ENCODE measurements at places on chromosomes 4 and X. TPM values are rescaled to one million over a fixed set of nuclear protein-coding genes. Genes with fewer than 3 reads are reported as not detected.

LRIT3 gene
- 0.37 TPM for polyA plus RNA-seq

MAGEC3 gene
- 0.78 TPM for polyA plus RNA-seq

TRIM61 gene
- 5.1 TPM for polyA plus RNA-seq

DNA sequence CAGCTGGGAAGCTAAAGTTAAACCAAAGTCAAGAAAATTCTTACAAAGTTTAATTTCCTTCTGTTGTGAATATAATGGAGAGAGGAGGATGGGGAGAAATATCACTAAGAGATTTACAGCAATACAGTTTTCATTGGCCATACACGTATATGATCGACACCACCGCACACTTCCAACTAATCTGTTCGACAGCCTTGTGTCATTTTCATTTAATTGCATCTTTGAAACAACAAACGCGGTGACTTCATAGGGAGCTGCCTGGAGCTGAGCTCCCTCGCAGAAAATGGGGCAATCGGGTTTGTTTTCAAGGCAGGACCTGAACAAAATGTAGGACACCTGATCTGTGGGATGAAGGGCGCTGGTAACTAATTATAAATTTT lies 1.3 kb downstream of the PTPN13 start:
- no peak for DNase-seq

DNA sequence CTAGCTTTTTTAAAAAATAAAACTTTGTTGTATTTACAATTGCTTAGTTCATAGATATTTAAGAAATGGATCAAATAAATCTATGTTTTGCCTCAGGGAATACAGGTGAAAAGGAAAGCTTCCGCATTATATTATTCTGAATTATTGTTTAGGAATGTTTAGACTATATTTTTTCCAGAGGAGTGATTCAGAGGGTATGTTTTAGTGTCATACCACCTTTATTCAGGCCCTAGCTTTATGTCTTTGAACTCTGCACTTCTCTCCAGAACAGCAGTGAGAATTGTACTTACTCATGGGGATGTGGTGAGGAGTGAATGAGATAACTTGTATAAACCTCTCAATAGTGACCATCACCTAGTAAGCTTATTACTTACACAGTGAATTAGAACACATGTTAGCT lies 14.0 kb downstream of the SLIT2 start:
- DNase-seq: no peak

DNA sequence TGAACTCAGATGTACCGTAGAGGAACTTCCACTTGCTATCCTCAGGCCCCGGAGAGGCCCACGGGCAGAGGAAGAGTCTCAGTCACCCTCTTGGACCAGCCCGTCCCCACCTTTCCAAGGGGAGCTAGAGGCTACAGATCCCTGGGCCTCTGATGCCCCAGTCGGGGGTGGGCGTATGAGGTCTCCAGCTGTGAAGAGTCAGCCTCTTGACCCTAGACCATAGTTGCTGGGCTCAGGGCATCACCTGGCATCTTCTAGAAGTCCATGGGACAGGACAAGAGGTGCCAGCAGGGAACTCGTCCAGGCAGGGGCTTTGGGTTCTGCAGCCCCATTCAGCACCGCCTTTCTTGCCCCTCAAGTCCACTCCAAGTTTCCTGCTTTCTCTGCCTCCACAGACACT lies 11.6 kb downstream of the SASH3 start:
- no peak for DNase-seq

GRCh38 chr4:88029556-88029955 lies 22.1 kb downstream of the PKD2 start:
- no peak for DNase-seq

DNA sequence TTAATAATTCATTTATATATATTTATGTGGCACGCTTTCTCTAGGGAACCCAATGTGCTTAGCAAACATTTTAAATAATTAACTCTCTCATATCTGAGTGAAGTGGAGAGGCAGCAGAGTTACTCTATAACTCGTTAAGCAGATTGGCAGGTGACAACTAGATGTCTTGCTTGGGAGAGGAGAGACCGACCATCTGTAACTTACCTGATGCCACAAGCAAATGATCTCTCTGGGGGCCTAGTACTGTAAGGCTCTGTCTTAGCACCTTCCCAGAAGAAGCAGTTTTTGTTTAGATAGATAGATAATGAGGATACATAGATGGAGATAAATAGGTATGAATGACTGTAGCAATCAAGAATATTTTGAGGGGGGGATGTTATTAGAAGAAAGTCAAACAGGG lies 11.9 kb upstream of the SEL1L3 start:
- DNase-seq: no peak

- DNase-seq: no peak
Measured at GRCh38 chr4:153440475-153440874, 25.7 kb upstream of the TMEM131L start.

Data from right lung (tissue), 10 donors.